ENCODE measurements at places on chromosomes 7 and 10.

DNA sequence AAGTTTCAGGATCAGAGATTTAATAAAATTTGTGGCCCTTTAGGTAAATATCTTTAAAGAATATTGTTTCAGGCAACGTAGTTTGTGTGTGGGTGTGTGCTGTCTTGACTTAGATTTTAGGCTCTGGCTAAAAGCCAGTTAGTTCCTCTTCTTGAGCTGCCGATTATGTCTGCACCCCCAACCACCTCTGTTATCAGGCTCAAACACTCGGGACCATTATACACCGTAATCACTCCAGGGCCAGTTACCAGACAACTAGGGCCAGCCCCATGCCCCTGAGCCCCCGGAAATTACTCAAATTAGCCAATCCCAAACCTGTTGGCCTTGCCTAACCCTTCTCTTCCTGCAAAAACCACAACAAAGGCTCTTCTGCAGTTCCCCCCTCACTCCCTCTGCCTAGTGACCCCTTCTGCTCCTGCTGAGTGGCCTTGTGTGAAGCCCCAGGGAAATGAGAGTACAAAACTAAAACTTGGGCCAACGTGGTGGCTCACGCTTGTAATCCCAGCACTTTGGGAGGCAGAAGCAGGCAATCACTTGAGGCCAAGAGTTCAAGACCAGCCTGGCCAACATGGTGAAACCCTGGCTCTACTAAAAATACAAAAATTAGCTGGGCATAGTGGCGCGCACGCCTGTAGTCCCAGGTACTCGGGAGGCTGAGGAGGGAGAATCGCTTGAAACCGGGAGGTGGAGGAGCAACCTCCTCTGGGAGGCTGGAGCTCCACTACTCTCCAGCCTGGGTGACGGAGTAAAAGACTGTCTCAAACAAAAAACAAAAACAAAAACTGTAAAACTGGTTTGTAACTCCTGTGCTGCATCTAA, 9.2 kb upstream of the HNRNPF start:
- no peak for DNase-seq

- DNase-seq = no peak
Measured at GRCh38 chr10:77027141-77027540, 610.5 kb downstream of the KCNMA1 start.

DNA sequence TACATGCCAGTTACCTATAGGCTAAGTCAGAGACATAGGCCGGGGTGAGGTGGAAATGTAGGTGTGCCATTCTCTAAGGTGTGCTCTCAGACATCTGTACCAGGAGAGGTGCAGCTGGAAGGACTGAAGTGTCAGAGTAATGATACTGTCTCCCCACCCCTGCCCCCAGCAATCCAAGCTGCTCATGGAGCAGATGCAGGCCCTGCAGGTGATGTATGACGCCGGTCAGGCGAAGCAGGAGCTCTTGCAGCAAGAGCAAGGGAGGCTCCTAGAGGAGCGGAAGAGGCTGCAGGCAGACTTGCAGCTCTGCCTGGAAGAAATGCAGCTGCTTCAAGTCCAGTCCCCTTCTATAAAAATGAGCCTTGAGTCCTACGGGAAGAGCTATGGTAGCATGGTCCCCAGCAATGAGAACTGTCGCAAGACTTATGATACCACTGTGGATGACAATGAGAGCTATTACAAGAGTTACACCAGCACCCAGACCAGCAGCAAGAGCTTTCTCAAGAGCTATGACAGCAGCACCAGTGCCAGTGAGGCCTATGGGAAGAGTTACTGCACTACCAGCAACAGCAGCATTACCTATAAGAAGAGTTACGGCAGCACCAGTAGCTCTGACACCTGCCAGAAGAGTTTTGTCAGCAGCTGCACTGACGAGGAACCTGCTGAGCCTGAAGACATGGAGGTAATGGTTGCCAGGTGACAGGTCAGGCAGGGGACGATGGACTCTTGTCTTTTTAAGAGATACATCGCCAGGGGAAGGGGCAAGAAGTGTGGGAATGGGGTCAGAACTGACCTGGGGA, 18.4 kb upstream of the FLNC start:
- DNase-seq = no peak

GRCh38 chr10:58950618-58951017, 225.8 kb upstream of the PHYHIPL start:
- no peak for DNase-seq

- DNase-seq = no peak
Measured at GRCh38 chr7:7212612-7213011, 30.3 kb downstream of the C1GALT1 start.

DNA sequence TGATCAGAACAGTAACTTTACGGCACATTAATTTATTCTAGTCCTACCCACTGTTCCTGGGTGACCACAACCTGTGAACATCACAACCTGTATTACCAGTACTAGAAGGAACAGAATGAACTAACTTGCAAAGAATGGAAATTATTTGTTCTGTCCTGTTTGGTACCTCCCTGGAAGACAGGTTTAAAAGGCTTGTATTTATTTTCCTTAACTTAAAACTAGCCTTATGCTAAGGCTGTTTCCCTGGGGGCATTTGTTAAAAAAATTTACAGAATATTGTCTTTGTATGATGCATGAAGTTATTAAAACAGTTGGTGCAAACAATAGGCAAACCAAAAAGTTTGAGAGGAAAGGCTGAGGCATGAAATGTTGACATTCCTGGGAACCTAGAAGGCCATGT, 132.7 kb downstream of the DNAJC1 start:
- no peak for DNase-seq

DNA sequence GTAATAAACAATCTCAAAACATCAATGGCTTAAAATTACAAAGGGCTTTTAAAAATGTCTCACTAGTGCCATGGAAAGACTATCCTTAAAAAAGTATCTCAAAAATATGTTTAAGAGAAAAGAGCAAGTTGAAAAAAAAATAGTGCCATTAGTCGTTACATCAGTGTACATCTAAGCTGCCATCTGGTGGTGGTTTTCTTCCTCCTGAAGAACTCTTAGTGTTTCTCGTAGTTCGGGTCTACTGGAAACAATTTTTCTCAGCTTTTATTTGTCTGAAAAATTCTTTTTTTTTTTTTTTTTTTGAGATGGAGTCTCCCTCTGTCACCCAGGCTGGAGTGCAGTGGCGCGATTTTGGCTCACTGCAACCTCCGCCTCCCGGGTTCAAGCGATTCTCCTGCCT, 5.9 kb upstream of the GARIN1A start:
- no peak for DNase-seq

All from activated gamma-delta T cell (primary cell).